ENCODE measurements at places on chromosomes 1 and 21. TPM values are rescaled to one million over a fixed set of nuclear protein-coding genes. Genes with fewer than 3 reads are reported as not detected.

Gene FGR
- total RNA-seq: 0.14 TPM

Gene UBXN11
- total RNA-seq: 31.9 TPM

Gene MTARC1
- not detected for total RNA-seq

Gene C1orf141
- not detected for total RNA-seq

Gene FCGR3A
- total RNA-seq: 0.11 TPM

Gene TMEM125
- not detected for total RNA-seq

Gene SLC45A3
- total RNA-seq: 0.23 TPM

Gene DNASE2B
- total RNA-seq: not detected

All from T-helper 2 cell treated with Interferon-gamma antibody and Interleukin-4, amounts not matched to agents 100 ng/mL and 5 ng/mL, for 36 hours (primary cell).